Fibroblast of the aortic adventitia (primary cell): ENCODE measurements at places on chromosomes 3 and 15. TPM values are rescaled to one million over a fixed set of nuclear protein-coding genes. Genes with fewer than 3 reads are reported as not detected.

- DNase-seq: peak; percentile 81
These were observed 273.3 kb downstream of the NSUN3 start for GRCh38 chr3:94336046-94336753.

DNA sequence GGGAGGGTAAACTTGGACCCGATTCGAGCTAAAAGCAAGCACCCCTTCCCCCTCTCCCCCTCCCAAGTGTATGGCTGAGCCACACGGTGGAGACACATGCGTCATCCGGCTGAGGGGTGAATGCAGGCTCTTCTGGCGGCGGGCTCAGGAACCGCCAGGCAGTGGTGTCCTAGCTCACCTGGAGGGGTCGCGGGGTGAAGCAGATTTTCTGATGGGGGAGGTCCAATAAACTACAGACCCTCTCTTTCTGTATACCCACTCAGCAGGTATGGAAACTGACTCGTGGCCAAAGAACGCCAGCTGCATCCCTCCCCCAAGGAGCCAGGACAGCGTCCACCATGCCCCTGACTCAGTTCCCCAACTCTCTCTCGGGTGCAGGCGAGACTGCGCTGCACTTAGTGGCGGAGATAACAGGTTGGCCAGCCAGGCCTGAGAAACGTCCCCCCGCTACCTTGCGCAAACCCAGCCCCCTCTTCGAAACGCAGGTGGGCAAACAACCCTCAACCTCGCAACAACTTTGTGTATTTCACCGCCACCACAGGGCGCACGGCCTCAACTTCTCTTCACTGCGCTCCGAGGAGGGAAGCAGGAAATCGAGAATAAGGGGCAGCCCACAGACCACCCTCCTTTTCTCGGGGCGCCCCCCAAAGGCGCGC is 1.3 kb downstream of the MAGI1 start:
- DNase-seq: peak; percentile 48

- DNase-seq: no peak
These were observed 64.9 kb upstream of the RBMS3 start for GRCh38 chr3:29215948-29216347.

DNA sequence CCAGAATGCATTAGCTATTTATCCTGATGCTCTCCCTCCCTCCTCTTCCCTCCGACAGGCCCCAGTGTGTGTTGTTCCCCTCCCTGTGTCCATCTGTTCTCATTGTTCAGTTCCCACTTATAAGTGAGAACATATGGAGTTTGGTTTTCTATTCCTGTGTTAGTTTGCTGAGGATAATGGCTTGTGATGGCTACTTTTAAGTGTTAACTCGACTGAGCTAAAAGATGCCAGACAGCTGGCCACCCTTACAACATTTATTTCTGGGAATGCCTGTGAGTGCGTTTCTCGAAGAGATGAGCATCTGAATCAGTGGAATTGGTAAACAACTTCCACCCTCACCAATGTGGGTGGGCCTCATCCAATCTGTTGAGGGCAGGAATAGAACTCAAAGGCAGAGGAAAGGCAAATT is 24.7 kb upstream of the TM2D3 start:
- DNase-seq: peak; percentile 19

DNA sequence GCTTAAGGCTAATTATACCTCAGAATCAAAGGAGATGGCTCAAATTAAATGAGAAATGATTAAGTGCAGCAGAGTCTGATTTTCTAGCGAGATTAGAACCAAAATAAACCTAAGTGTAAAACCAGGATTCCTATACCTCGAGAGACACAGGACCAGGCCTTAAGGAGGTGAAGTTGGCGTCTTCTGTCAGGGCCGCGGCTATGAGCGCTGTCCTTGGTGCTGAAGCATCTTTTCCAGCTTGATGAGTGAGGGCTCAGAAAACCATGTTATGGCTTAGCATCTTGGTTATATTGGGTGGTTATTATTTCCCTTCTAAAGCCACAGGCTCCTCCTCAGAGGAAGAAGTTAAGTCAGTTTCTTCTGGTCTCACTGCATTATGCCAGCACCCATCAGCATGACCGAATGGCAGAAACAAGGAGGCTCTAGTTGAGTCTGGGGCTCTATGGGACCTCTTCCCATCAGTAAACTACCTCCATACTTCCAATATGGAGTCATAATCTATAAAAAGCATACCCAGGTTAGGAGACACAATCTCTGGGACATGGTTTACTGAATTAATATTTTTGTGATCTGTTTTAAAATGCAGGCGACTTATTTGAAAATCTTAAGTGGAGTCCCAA is 120.1 kb upstream of the NMNAT3 start:
- peak; percentile 47 for DNase-seq

DNA sequence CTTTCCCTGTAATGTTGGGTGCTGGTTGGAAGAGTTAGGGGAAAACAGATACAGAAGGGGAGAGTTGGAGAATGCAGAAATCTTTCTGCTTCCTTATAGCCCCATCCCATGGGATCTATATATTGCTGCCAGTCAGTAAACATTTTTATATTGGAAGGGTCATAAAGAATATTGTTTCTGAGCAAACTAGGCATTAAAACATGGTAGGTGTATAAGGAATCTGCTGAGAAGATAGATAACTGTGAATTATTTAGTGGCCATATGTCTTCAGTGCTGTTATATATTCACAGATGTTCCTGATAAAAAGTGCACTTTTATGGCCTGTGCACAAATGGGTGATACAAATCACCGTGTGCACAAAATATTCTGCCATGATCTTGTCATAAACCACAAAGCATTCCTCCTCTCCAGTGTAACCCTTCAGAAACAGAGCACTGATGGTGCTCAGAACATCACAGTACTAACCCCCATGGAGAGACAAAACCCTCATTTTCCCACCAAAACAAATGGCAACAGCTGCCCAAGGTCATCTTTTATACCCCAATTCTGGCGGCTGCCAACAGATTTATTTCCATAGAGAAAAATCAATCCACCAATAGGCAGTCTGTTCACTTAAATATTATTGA is 269.3 kb downstream of the SLC9A9 start:
- DNase-seq: no peak

GRCh38 chr15:38253351-38253781 is 730 bp downstream of the SPRED1 start:
- peak; percentile 72 for DNase-seq

DNA sequence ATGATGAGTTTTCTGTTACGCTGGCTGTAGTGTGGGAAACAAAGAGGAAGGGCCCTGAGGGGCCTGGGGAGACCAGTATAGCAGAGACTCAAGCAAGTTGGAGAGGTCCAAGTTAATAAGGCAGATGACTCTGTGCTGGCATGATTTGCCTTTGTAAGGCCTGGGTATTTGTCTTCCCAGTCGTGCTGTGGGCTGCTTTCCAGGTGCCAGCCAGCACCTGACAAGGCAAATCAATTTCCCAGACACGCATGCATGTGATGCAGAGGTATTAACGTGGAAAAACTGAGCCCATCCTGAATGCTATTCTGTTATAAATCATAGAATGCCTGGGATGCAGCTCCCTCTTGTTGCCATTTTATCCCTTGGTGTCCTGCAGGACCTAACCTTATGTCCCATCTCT is 175.6 kb downstream of the MFSD1 start:
- no peak for DNase-seq

DNA sequence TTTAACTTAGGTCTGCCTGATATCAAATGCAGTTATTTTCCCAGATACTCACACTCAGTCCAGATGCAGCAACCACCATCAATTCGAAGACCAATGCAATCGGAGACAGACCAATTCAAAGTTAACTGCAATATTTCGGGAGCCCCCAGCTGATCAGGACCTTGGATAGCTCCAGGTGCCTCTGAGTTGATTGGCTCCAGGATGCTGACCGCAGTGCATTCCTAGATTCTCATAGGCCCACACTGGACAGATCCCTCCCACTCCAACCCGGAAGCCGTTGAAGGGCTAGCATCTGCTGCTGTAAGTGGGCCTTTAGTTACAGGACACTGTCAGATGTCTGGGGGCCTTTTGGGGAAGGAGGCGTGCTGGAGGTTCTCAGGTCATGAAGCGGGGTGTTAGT is 89.5 kb upstream of the ATP2B2 start:
- peak; percentile 46 for DNase-seq

- DNase-seq: no peak
These were observed 11.3 kb upstream of the KAT2B start for GRCh38 chr3:20028905-20029331.

SEMA6D gene
- 3.9 and 17.7 TPM in 2 replicates for total RNA-seq

DAZL gene
- not detected in 2 replicates for total RNA-seq

TUSC7 gene
- total RNA-seq: not detected in 2 replicates

OR5K2 gene
- not detected in 2 replicates for total RNA-seq

RAD51 gene
- total RNA-seq: 2.9 and 12.1 TPM in 2 replicates

SLC6A1 gene
- total RNA-seq: not detected in 2 replicates
